ENCODE measurements at places on chromosomes 12 and 14.

DNA sequence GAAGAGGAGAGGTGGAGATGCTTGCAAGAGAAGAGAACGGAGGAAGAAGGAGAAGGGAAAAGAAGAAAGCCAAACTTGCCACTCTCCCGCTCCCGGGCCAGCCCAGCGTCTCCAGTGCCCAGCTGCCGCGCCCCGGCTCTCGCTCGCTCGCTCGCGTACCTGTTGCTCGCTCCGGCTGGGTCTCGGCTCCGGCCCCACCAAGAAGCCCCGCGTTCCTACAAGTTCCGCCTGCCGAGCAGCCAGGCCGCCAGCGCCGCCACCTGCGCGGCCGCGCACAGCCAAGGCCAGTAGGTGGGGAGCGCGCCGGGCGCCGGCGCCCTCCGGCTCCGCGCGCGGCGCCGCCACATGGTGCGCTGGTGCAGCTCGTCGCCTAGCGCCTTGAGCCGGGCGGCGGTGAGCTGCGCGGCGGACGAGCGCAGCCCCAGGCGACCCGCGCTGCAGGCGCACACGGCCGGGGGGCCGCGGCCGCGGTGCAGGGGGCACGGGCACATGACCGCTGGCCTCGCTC is 370 bp downstream of the HRK start:
- peak; percentile 73 for DNase-seq

- peak; percentile 93 for DNase-seq
Measured at GRCh38 chr12:57754411-57755193, at the start of gene MARCHF9. Gene MARCHF9, plus strand, starts transcription at chr12:57755103. Its CDS starts 426 bp downstream, at chr12:57755529.

- peak; percentile 68 for DNase-seq
Measured at GRCh38 chr12:48000878-48001504, 3.3 kb downstream of the COL2A1 start.

DNA sequence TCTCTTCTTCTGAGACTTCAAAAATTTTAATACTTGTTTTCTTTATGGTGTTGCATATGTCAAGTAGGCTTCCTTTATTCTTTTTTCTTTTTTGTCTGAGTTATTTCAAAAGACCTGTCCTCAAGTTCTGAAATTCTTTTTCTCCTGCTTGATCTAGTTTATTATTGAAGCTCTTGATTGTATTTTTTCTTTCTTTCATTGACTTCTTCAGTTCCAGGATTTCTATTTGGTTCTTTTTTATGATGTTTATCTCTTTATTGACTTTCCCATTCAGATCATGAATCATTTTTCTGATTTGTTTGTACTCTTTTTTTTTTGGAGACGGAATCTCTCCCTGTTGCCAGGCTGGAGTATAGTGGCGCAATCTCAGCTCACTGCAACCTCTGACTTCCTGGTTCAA is 34.1 kb downstream of the IFT43 start:
- DNase-seq, result no peak

DNA sequence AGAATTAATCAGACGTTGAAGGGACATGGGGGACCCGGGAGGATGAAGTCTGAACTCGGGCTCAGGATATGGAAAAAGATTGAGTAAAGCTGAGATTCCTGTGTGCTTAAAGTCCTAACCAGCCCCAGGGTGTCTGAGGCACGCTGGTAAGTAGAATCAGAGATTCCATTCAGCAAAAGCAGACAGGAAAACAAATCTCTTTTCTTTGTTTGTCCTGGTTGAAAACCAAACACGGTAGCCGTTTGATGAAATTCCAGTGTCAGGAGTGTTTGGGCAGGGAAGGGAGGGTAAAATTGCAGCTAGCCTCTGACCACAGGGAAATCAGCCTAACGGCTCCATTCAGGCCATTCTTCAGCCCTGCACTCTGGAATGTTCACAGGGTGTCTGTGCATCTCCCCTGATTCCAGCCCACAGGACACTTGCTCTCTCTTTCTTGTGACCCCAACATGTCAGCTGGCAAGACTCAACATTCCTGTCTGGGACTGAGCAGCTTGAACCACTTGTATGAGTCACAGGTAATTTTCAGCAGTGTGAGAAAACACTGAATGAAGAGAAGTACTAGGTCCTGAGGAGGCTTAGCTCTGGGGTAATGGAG is 31.0 kb downstream of the NINJ2 start:
- DNase-seq, result no peak

- no peak for DNase-seq
Measured at GRCh38 chr14:102501751-102502315, 7.7 kb downstream of the ANKRD9 start.

GRCh38 chr12:78402366-78403134 is 462.0 kb upstream of the SYT1 start:
- DNase-seq, result peak; percentile 62

DNA sequence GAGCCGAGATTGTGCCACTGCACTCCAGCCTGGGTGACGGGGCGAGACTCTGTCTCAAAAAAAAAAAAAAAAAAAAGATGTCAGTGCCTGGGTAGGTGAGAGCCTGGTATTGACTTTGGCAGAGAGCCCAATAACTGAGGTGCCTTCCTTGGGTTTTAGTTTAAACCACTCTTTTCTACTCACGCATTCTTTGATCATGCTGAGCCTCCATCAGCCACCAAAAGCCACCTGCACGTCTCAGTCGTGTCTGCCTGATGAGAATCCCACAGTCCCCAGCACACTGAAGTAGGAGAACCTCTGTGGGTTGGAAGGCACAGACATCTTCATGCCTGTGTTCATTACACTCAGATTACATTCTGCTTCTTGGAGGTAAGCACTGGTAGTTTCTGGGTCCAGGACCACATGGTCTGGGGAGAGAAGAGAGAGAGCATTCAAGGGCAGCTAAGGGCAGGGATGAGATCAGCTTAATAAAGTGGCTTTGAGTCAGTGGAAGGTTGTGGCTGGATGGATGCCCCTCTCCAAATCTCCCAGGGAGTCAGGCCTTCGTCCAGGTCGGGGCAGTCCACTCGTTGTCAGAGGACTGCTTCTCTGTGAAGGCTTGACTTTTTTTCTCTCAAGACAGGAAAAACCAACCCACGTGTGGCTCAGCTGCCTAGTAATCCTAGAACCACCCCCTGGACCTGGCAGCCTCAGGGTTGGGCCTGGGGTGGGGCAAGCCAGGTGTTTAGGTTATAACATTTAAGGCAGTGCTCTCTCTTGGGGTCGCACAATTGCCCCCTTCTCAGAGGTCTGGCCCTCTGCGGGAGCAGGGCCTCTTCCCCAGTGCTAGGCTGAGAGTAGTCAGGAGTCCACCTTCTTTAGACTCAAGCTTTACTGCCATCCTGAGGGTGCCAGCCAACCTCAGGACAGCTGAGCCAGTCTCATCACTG is 32.6 kb upstream of the MAX start:
- DNase-seq, result peak; percentile 12

GRCh38 chr12:26203167-26203780 is 7.9 kb downstream of the SSPN start:
- DNase-seq, result no peak

DNA sequence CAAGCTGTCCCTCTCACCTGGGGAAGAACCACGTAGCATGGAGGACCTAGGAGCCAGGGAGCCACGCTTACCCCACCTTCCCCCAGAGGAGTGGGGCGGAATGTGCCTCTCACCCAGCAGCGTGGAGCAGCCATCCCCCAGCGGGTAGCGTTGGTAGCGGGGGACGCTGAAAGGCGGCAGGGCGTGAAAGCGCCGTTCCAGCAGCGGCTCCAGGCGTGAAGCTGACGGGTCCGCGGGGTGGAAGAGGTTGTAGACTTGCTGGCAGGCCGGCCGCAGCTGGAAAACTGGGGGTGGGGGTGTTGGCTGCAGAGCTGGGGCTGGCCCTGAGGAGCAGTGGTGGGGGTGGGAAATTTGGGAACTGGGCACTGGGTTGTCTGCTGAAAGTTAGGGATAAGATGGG is 11.9 kb downstream of the ARL6IP4 start:
- peak; percentile 29 for DNase-seq

DNA sequence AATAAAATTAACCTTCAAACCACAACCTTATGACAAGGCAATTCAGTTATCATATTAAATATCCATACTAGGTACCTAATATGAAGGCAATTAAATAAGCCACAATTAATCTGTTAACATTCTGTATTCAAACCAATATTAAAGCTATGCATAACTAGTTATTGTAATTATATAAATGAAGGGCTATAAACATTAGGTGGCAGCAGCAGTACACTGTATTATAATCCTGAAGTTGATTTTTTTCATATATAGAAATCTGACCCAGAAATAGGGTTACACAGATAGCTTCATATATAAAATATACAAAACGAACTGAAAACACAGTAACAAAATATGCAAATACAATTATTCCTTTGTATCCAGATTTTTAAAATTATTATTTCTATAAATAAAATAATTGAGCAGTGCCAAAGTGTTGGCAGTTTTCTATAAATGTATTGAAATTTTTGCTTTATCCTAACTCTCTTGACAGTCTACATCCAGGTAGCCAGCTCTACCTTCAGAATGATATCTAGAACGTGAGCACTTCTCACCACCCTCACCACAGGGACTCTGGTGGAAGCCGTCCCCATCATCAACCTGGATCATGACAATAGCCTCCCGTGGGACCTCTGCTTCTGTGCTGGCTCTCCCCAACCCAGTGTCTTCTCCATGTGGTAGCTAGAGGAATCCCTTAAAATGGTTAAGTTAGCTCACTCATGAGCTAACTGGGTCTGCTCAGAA is 136.2 kb downstream of the MED13L start:
- peak; percentile 27 for DNase-seq

DNA sequence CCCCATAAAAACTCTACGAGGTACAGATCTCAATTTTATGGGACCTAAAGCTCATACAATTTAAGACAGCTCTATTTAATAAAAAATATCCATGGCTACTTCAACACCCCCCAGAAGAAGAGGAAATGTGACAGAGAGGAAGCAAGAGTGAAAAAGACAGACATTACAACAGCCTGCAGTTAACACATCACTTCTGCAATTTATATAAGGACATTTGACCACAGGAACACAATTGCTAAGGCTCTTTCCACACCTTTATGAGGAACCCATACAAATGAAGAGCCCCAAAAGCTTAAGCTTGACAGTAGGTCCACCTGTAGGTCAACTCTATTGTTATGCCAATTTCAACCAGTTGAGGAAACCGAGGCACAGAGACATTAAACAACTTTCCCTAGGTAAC is 5.6 kb downstream of the OR10P1 start:
- DNase-seq, result no peak

DNA sequence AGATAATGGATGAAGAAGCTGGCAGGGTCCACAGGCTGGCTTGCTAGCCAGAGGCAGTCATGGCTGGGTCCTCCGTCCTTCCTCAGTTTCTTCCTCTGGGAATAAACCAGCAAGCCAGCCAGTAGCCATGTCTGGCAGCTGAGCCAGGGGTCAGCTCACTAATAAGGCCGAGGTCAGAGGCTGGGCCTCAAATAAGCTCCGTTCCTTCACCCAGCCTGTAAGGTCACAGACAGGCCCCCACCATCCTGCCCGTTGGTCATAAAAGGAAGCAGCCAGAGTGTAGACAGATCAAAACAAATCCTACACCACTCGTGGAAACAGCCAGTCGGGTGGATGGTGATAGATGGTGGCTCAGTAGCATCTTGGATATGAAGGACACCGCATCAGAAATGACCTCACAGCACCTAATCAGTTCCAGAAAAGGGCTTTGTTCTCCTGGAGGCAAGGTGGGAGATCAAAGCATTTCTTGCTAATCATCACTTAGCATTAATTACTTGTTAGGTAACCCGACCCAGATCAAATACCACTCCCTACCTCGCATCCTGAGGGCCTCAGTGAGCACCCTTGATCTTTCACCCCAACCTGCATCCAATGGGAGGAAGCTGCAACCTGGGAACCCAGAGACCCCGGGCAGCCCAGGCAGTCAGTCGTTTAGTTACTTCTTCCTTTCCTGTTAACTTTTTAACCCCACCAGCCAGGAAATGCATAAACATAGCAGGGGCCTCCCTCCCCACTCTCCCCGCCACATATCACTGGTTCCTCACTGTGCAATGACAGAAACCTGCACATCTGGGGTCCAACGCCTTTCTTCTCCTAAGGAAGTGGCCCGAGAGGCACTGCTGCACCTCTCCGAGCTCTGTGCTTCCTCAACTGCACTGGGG is 90.2 kb downstream of the KDM2B start:
- DNase-seq, result no peak

- DNase-seq, result no peak
Measured at GRCh38 chr12:49330032-49330619, 6.9 kb downstream of the C1QL4 start.

DNA sequence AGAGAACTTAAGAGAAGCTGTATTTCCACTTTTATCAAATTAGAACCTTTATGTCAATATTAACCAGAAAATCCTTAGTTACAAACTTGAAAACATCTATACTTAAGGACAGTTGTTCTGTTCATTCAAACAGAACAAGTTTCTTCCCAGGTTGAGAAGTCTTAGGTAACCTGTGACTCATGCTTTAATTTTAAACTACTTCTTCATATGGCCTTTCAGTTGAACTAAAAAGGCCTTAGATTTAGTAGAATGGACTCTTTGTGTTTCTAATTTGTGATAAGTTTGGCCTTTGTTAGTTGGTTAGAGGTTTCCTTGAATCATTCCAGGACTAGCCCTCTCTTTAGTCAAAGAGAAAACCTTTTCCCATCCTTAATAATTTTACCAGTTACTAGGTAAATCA is 274.2 kb downstream of the FUT8 start:
- no peak for DNase-seq

- no peak for DNase-seq
Measured at GRCh38 chr12:124495194-124495983, 72.0 kb downstream of the NCOR2 start.

DNA sequence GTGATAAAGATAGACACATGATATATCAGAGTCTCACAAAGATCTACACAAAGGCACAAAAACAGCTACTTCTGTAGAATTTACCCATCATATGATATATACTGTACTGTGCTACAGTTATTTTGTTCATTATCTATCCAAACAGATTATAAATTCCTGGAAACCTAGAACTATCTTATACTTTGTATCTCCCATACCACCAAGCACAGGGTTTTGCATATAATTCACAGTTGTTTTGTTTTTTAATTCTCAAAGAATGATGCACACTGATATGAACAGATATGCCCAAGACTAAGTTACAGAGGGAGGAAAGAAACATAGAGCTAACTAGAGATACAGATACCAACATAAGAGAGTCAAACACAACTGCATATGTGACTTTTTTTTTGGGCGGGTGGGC is 3.4 kb downstream of the PRKAG1 start:
- no peak for DNase-seq

- DNase-seq, result no peak
Measured at GRCh38 chr12:93758801-93759373, 81.7 kb downstream of the CRADD start.

DNA sequence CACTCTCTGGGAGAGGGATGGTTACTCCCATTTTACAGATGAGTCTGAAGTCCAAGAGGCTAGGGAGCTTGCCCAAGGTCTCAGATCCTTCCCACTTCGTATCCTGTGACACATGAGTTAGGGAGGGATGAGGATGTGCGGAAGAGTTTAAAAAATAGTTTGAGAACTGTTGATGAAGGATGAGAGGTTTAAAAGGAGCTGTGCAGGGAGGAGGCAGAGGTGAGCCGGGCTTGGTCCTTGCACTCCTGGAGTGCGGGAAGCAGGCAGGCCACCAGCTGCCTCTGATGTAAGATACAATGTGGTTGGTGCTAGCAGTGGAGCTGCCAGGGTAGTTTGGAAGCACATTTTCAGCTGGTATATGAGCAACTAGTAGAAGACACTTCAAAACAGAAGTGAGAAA is 46.5 kb downstream of the TSPAN9 start:
- no peak for DNase-seq

GRCh38 chr14:69152902-69153151 is at the start of gene DCAF5:
Gene DCAF5, minus strand, starts transcription at chr14:69153119. Its CDS starts 141 bp downstream, at chr14:69152978.
- no peak for DNase-seq
